ENCODE measurements at places on chromosomes 7 and 10.
A peak's percentile ranks its signal among the peaks of the same experiment; 100 is the strongest.

DNA sequence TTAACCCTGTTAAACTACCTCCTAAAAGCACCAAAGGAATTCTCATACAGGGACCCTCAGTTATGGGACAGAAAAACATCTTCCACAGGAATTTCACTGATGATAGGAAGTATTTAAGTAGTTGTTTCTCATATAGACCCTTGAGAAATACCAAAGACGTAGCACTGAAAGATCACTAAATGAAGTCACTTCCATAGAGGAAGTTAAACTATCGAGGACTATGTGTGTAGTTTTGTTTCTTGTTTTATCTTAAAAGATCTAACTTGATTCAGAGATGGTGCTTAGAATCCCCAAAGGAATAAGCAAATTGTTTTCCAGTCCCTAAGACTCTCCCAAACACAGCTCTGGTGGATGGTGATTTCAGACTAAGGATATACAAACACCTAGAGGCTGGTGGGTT, 94.8 kb upstream of the AFAP1L2 start:
- no peak for DNase-seq

GRCh38 chr7:95927756-95928155, 155.4 kb downstream of the DYNC1I1 start:
- DNase-seq = no peak

DNA sequence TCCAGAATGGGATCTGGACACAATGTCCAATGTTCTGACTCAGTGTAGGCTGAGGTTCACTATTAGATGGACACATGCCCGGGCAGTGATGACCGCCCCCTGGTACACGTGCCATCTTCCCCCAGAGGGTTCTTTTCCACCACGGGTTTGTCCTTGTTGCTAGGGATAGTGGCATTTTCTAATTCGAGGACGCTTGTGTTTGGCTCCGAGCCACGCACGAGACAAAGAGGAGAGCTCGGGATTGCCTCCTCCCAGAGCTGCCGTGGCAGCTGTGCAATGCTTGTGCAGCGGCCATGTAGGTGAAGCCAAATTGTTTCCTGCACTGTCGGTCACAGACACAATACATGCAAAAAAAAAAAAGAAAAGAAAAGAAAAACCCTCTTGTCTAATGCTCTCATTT, 207.5 kb downstream of the PAXIP1 start:
- no peak for DNase-seq

DNA sequence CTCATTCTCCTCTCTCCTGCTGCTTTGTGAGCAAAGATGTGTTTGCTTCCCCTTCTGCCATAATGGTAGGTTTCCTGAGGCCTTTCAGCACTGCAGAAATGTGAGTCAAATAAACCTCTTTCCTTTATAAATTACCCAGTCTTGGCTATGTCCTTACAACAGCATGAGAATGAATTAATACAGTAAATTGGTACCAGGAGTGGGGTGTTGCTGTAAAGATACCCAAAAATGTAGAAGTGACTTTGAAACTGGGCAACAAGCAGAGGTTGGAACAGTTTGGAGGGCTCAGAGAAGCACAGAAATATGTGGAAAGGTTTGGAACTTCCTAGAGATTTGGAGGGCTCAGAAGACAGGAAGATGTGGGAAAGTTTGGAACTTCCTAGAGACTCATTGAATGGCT, 388.7 kb upstream of the GHITM start:
- no peak for DNase-seq

DNA sequence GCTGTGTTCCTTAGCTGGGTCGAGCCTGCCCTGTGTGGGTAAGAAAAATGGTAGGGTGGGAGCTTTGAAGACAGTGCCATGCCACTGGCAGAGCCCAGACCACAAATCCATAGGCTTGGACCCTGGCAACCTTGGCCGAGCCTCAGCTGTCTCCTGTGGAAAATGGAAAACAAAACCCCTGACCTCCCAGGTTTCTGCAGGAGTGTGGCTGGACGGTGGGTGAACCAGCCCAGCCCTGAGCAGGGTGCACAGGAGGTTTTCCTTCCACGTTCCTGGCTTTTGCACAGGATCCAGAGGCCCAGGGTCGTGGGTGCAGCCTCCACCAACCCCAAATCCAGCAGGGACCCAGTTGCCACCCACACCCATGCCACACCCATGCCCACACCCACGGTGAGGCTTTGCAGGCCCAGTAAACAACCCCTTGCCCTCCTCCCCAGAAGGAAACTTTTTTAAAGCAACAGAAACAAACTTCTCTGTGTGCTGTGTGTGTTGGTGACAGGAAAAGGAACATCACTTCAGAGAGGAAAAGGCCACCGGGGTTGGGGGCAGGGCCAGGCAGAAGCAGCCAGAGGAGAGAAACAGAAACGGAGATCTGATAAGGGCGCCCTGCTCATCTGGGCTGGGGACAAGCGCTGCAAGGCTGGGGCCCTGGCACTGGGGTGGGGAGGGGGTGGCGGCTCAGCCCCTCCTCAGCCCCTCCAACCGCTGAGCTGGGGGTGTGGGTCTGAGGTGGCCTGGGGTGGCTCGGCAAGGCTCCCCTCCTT, 20.7 kb upstream of the ZMIZ1 start:
- DNase-seq = no peak

GRCh38 chr10:90213346-90213745, 512.0 kb downstream of the KIF20B start:
- no peak for DNase-seq

DNA sequence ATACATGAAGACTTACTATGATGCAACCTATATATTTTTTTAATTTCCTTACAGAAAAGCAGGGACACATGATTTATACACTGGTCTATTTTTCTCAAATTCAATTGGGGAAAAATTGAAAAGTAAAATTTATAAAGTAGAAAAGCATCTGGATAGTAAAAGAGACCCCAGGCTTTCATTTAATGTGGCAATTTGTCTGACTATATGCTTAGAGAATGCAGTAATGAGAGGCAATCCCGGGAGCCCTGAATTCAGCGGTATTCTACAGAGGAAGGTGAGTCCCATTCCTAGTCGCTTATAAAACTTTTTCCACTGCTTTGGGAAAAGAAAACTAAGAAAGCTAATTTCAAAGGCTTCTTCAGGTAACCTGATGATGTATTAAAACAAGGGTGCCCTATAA, 167.1 kb downstream of the SEMA3D start:
- DNase-seq = no peak

DNA sequence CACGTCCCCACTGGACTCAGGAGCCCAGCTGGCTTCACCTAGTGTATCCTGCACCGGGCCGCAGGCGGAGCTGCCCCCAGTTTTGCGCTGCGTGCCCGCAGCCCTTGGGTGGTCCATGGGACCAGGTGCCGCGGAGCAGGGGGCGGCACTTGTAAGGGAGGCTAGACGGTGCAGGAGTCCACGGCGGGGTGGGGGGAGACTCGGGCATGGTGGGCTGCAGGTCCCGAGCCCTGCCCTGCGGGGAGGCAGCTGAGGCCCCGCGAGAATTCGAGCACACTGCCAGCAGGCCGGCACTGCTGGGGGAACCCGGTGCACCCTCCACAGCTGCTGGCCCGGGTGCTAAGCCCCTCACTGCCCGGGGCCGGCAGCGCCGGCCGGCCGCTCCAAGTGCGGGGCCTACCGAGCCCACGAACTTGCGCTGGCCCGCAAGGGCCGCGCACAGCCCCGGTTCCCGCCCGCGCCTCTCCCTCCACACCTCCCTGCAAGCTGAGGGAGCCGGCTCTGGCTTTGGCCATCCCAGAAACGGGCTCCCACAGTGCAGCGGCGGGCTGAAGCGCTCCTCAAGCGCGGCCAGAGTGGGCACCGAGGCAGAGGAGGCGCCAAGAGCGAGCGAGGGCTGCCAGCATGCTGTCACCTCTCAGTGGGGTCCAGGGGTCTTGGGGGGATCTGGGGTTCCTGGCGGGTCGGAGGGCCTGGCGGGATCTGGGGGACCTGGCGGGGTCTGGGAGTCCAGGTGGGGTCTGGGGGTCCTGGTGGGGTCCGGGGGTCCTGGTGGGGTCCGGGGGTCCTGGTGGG, 81.4 kb downstream of the VIPR2 start:
- DNase-seq = no peak

GRCh38 chr7:115635376-115635775, 395.2 kb downstream of the TFEC start:
- DNase-seq = no peak

- DNase-seq = no peak
These were observed 258.5 kb downstream of the ARL4A start for GRCh38 chr7:12945901-12946300.

DNA sequence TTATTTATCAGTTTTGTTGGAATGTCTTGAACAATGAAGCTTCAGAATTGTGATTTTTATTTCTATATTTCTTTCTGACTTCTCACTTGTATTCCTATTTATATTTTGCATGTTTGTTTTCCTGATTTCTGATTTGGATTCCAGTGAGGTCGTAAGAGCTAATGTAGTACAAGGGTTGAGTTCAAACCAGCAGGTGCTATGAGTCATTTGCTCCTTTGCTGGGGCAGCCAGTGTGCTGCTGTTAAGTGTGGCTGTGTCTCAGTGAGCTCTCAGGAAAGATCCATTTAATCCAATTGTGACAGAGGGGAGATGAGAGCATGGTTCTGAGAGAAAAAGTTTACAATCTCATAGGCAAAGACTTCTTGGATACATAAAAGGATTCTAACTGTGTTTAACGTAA, 48.6 kb downstream of the MCU start:
- DNase-seq = no peak

- no peak for DNase-seq
These were observed 64.9 kb downstream of the PPP1R9A start for GRCh38 chr7:94972296-94972695.

DNA sequence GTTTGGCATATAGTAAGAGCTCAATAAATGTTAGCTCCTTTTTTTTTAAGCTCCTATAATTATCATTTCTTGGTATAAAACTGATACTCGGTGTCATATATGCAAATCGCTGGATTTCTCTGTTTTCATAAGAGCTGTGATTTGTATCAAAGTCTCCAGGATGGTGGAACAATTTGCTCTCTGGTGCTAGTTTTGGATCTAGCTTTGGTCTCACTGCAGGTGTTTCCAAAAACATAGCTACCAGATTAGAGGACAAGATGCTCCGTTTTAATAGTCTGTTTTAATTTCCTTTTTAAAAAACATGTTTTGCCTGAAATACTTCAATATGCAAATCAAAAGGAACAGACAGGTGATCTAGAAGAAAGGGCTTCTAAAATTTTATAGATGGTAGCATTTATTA, 25.3 kb downstream of the ADAM22 start:
- no peak for DNase-seq

GRCh38 chr7:44735403-44736165, 13.1 kb upstream of the ZMIZ2 start:
- peak; percentile 19 for DNase-seq

DNA sequence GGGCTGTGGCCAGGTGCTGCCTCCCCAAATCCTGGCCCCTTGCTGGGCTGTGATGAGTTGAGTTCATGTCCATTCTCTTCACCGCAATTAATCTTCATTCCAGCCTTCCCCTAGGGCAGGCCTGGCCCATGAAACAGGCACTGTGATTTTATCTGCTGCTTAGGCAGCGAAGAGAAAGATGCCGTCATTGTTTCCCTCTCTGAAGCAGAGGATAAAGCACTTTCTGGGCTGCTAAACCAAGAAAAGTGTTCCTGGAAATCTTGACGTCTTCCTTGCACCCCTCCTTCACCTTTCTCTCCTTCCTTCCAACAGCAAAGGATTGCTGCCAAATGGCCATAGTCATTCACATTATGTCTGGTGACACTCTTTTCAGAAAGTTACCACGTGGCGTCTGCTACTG, 265.9 kb downstream of the ZEB1 start:
- DNase-seq = no peak

- no peak for DNase-seq
These were observed 302.3 kb upstream of the AUTS2 start for GRCh38 chr7:69295977-69296376.

- DNase-seq = no peak
These were observed 452 bp downstream of the SAMD9 start for GRCh38 chr7:93117327-93117726.

- DNase-seq = no peak
These were observed 131.1 kb upstream of the SORCS3 start for GRCh38 chr10:104509981-104510380.

DNA sequence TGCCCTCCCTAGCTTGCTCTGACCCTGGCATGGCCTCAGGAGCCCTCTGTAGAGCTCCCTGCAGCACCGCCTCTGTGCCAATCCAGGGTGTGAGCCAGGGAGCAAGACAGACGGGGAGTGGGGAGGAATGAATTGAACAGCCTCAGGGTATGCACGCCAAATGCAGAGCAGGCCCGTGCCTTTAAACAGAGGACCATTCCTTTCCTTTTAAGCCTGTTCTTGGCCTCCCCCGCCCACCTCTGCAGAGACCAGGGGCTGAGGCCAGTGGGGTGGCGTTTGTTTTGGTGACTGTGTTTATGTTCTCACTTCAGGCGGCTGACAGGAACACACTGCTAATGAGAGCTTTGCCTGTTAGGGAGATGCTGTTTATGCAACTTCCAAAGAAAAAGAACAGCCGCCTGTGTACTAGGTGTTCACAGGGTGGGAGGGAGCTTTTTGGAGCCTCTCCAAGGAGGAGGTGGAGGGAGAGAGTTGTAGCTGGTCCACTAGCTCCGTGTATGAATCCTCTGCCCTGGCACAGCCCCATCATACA, 528.1 kb upstream of the DPP6 start:
- no peak for DNase-seq

DNA sequence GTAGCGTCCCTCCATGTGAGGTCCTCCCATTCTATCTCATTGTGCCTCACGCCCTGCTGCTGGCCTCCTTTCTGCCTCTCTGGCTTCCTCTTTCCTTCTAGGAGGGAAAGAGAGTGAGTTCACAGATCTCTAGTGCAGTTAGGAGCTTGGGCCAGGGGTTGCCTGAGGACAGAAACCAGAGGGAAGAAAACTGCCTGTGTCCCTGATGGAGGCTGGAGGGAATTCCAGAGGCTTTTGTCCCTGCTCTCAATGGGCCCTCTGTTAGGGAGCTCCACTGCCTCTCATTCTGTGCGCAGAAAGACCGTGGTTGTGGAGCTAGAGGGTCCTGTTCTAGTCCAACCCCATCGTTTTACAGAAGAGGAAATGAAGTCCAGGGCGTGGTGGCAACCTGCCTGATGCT, 4.6 kb downstream of the MARVELD1 start:
- DNase-seq = no peak

DNA sequence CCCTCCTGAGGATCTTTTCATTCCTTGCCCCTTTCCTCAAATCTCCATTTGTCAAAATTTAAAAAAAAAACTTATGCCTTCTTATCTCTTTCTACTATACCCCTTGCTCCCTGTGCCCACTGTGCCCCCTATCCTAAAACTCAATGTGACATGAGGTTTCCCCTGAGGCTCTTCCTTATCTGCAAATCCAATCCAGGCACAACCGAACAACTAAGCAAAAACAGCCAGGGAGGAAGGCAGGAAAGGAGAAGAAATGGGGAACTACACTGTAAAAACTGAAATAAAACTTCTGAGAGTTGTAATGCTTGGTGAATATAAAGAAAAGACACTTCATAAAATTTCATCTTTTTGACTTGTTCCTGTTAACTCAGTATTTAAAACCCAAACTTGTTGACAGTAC, 54.2 kb downstream of the CRPPA start:
- DNase-seq = no peak

- no peak for DNase-seq
These were observed 8.0 kb downstream of the SAR1A start for GRCh38 chr10:70162151-70162891.

- DNase-seq = no peak
These were observed 566.9 kb downstream of the PTPRN2 start for GRCh38 chr7:158020706-158021095.

Data from stimulated activated CD4-positive, alpha-beta T cell treated with anti-CD3 and anti-CD28 coated beads, Interleukin-12 subunit alpha, Interleukin-12 subunit beta, amount 100 ng/mL, for 24 hours (primary cell).